ENCODE measurements at places on chromosomes 12 and 14.

- DNase-seq, result no peak
These were observed 491 bp upstream of the NR2C1 start for GRCh38 chr12:95073698-95074520.

- DNase-seq, result no peak
These were observed 60.6 kb upstream of the NAA30 start for GRCh38 chr14:57329833-57330232.

- no peak for DNase-seq
These were observed 4.7 kb downstream of the DNAJC14 start for GRCh38 chr12:55824726-55825125.

- no peak for DNase-seq
These were observed 6.8 kb downstream of the CEP170B start for GRCh38 chr14:104871656-104872468.

DNA sequence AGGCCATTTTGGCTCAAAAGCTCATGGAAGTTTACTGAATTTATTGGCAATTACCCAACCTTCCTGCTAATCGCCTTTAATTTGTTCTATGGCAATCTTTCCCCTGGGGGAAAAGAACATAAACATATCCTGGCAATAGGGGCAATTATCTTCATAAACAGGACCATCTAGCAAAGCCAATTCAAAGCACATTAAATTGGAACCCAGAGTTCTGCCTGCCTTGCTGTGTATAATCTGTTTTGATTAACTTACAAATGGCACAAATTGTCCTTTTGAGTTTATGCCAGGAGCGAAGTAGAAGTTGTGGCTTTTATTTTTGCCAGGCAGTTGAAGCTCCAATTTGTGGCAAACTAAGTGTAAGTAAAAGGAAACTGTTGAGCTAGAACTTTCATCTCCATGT lies 68.6 kb downstream of the C12orf50 start:
- no peak for DNase-seq

- DNase-seq, result no peak
These were observed 48.4 kb downstream of the ATL1 start for GRCh38 chr14:50608302-50608851.

DNA sequence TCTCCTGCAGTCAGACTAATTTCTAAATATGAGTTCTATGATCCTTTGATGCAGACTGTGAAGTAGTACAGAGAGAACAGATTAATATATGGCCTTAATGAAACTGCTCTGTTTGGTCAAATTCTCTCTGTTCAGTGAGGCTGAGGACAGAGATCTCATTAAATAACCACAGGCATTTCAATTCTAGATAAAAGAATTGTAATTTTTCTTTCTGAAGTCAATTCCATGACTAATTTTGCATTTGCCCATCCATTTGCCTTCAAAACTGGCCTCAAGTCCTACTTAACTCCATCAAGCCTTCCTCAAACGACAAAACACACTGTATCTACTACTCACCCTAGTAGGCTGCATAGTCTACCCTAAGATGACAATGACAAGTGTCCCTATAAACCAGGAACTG lies 67.1 kb downstream of the DUSP16 start:
- no peak for DNase-seq

DNA sequence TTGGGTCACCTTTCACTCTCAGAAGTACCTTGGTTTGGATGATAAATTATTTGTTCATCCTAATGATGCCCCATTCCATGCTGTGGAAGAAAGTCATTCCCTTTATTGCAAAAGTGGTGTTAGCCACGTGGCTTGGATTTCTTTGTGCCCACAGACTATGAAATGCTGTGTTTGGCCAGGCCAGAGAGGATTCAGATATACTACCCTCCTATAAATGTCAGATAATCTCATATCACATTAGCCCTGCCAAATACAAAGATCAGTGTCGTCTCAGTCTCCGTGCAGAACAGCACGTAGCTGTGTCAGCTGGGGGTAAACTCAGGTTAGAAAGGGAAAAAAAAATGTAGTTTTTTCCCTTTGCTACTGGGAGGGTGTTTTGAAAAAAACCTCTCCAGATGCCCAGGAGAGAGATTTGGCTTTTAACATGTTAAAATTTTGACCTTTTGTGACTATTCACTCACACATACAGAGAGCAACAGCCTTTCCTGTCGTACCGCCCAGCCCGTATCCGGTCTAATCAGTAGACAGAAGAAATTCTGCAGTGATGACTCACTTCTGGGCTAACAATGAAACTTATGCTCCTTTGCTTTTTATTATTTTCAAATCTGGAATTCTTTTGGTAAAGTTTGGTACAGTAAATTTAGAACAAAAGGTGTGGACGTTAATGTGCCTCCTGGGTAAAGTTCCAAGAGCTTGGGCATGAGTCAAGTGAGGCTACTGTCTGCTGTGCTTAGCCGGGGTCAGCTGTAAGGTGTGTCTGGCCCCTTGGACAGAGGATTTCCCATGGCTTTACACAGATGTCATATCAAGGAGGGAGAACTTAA lies 8.5 kb upstream of the PTPRB start:
- DNase-seq, result no peak

GRCh38 chr12:938810-939209 lies 10.7 kb downstream of the RAD52 start:
- DNase-seq, result no peak

GRCh38 chr12:30796313-30796780 lies 41.6 kb upstream of the CAPRIN2 start:
- DNase-seq, result no peak

- no peak for DNase-seq
These were observed 6.9 kb upstream of the CMKLR1 start for GRCh38 chr12:108345716-108346633.

- DNase-seq, result no peak
These were observed 32.8 kb upstream of the C14orf180 start for GRCh38 chr14:104546591-104547309.

DNA sequence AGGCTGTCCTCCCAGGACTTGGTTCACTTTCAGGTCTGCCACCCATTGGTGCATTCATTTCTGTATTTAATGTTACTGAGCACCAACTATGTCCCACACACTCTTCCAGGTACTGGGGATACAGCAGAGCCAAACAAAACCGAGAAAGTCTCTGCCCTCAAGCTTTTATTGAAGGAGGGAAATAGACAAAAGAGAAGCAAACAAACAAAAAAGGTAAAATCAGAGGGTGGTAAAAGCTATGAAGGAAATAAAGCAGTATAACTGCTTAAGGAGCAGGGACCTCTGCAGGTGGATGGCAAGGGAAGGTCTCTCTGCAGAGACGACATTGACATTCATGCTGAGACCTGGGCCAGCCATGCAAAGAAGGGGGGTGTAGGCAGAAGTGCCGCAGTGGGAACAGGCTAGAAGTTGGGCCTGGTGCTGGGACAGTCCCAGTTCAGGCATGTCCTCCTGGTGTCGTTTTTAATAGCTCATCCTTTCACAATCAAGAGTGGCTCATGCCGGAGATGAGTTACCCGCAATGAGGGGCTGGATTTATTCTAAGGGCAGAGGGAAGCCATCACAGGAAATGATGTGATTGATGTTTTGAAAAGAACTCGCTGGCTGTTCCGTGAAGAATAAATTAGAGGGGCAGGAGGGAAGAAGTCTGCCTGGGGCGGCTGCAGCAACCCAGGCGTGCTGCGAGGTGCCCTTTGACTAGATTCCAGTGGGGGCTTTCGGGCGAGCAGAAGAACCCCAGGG lies 72.8 kb downstream of the IRF2BPL start:
- DNase-seq, result no peak

- no peak for DNase-seq
These were observed 25.3 kb downstream of the PRPF40B start for GRCh38 chr12:49648712-49649003.

GRCh38 chr14:76662580-76662979 lies 98.7 kb upstream of the VASH1 start:
- DNase-seq, result no peak

- DNase-seq, result peak; percentile 28
These were observed 604 bp downstream of the EEA1 start for GRCh38 chr12:92928421-92928961.

- DNase-seq, result no peak
These were observed 37.5 kb downstream of the SLC38A4 start for GRCh38 chr12:46788072-46788887.

DNA sequence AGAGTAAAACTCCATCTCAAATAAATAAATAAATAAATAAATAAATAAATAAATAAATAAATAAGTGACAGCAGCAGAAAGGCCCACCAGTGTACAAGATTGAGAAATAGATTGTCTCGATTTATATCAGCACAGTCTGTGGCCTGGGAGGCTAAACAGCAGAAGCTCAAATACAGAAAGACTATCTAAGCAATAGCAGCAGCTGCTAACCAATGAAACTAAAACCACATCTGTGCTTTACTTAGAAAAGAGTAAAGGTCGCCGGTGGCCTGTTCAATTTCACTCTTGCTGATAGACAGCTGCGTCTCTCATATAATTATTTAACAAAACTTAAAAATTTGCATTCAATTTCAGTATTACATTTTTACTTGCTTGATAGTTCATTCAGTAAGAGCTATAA lies 325.7 kb downstream of the CEP128 start:
- DNase-seq, result no peak

- DNase-seq, result no peak
These were observed 105.9 kb upstream of the BCAT1 start for GRCh38 chr12:25054783-25055144.

GRCh38 chr12:121921066-121921465 lies 2.7 kb downstream of the CFAP251 start:
- DNase-seq, result no peak

GRCh38 chr14:71693381-71693780 lies 238.8 kb upstream of the RGS6 start:
- no peak for DNase-seq

DNA sequence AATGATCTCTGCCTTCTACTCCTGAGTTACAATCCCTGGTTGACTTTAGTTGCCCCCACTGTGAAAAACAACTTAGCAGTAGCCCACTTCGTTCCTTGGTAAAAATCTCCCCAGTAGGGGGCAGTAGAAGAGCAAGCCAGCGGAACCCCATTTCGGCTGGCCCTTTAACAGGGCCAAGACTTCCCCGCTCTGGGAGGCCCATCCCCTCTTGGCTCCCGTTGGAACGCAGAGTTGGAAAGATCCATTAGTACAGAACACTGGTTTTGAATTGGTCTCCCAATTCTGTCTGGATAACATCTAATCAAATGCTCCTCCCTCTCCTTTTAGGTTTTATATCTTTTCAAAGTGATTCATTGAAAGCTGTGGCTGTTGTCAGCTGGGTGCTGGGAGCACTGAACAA lies 1133.3 kb downstream of the BCL11B start:
- DNase-seq, result peak; percentile 40

- DNase-seq, result no peak
These were observed 3.2 kb upstream of the CLEC4A start for GRCh38 chr12:8120072-8120713.

GRCh38 chr12:110338754-110339153 lies 57.7 kb downstream of the ATP2A2 start:
- DNase-seq, result no peak

DNA sequence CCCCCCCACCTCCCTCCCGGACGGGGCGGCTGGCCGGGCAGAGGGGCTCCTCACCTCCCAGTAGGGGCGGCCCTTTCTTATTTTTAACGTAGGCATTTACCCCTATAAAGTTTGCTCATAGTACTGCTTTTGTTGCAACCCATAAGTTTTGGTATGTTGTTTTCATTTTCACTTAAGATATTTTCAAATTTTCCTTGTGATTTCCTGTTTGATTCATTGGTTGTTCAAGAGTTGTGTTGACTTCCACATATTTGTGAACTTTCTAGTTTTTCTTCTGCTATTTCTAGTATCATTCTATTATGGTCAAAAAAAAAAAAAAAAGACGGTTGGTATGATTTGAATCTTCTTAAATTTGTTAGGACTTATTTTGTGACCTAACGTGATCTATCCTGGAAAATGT lies 6.5 kb downstream of the NOXRED1 start:
- no peak for DNase-seq

- no peak for DNase-seq
These were observed 65.7 kb upstream of the NOVA1 start for GRCh38 chr14:26663506-26663905.

DNA sequence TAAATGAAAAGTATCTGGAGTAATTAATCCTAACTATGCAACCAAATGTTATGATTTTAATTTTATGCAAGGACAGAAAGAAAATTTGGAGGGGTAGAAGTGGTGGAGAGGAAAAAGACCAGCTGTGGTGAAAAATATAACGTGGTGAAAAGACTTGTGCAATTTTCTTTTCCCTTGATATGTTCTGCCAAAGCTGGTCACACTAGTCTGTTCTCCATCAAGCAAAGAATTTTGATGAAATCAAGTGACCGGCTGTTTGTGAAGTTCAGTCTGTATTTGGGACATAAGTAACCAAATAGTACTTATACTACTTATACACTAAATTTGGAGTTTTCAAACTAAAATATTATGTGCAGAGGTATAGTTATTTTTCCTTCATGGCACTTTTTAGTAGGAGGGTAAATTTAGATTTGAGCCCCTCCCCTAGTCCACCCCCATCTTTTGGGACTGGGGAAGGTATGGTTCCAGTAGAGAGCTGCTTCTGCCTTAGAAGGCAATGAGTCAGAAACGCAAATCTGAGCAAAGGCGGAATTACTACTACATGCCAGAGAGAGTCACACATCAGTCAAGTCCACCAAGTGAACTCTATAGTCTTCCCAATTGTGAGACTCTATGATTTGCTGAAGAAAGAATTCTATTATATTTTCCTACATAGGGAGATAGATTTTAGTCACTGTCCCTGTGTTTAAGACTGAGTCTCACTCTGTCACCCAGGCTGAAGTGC lies 229.7 kb downstream of the SLC25A21 start:
- no peak for DNase-seq

- DNase-seq, result no peak
These were observed 23.0 kb upstream of the PRKAB1 start for GRCh38 chr12:119644930-119645329.

DNA sequence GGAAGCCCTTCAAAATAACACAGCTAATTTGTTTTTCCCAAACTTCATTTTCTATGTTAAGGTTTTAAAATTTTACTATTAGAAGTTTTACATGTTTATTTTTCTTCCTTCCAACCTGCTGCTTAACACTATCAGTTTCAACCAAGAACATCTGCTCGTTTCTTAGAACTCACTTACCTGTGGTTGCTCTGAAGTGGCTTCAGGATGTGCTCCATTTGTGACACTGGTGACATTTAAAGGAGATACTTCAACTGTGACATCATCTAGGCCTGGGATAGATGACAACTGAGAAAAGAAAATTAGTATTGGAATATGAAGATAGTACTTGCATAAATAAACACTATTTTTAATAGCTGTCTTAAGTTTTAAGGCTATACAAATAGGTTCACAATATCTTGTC lies 17.9 kb downstream of the WASHC3 start:
- no peak for DNase-seq

DNA sequence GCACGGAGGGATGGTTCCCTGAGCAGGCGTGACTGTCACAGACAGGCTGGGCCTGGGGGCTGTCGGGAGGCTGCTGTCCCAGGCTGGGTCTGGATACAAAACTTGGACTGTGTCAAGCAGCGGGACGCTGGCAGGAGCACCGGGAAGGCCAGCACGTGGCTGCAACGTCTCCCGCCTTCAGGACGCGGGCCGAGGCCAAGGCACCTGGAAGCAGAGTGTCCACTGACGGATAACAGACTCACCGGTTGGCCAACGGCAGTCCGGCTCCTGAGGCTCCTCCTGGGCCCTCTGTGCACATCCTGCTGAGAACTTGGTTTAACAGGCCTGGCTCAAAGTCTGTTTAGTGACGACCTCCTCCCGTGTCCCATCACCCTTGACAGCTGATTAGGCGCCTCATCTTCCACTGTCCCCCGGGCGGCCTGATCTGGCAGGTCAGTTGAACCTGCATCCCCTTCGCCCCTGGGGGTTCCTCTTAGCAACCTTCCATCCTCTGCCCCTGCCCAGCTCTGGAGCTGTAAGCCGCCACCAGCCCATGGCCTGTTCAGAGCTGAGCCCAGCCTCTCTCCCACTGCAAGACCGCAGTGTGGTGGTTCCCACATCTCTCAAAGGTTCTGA lies 2.5 kb downstream of the XRCC3 start:
- no peak for DNase-seq

- no peak for DNase-seq
These were observed 25.0 kb downstream of the SLC15A4 start for GRCh38 chr12:128798571-128799341.

All from stimulated activated CD4-positive, alpha-beta T cell treated with anti-CD3 and anti-CD28 coated beads, Interleukin-1b, Interleukin-23, amount 100 ng/mL, for 1 hour (primary cell).